ENCODE measurements at places on chromosomes 2 and 18. TPM values are rescaled to one million over a fixed set of nuclear protein-coding genes. Genes with fewer than 3 reads are reported as not detected.

SLC19A3 gene
- total RNA-seq: 2.4 TPM

DNAJB2 gene
- total RNA-seq: 27.8 TPM

SERPINB4 gene
- 0.14 TPM for total RNA-seq

OTOF gene
- total RNA-seq: 0.14 TPM

SLC4A3 gene
- 2.6 TPM for total RNA-seq

ATOH8 gene
- 10.9 TPM for total RNA-seq

KDM3A gene
- 16.0 TPM for total RNA-seq

ADGRF3 gene
- under 0.01 TPM for total RNA-seq

CDKL4 gene
- 0.88 TPM for total RNA-seq

ELOA2 gene
- total RNA-seq: not detected

ABCB11 gene
- total RNA-seq: not detected

OTX1 gene
- not detected for total RNA-seq

ABI2 gene
- total RNA-seq: 33.3 TPM

PAIP2B gene
- total RNA-seq: under 0.01 TPM

TPO gene
- total RNA-seq: not detected

FABP1 gene
- not detected for total RNA-seq

MSTN gene
- not detected for total RNA-seq

PSMA8 gene
- not detected for total RNA-seq

BMP10 gene
- total RNA-seq: 0.44 TPM

DRC1 gene
- total RNA-seq: not detected

FBXO36 gene
- 5.0 TPM for total RNA-seq

Measured in placental pericyte (primary cell).